ENCODE measurements at places on chromosomes 6 and 20.

DNA sequence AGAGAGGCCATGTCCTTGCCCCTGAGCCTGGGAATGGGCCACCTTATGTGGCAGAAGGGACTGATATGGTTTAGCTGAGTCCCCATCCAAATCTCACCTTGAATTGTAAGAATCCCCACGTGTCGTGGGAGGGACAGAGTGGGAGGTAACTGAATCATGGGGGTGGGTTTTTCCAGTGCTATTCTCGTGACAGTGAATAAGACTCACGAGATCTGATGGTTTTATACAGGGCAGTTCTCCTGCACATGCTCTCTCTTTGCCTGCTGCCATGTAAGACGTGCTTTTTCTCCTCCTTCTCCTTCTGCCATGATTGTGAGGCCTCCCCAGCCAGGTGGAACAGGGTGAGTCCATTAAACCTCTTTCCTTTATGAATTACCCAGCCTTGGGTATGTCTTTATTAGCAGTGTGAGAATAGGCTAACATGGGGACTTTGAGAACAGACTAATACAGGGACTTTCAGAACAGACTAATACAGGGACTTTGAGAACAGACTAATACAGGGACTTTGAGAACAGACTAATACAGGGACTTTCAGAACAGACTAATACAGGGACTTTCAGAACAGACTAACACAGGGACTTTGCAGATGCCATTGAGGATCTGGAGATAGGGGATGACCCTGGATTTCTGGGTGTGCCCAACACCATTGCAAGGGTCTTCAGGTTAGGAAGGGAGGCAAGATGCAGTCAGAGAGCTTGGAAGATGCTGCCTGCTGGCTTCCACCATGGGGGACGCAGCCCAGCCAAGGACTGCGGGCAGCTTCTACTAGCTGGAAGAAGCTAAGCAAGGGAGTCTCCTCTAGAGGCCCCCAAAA, 86.9 kb downstream of the RAMACL start:
- no peak for DNase-seq

GRCh38 chr6:166584853-166585429, 1.5 kb downstream of the RAMACL start:
- DNase-seq: no peak

- DNase-seq: no peak
Observed at GRCh38 chr6:144566868-144567615, 281.9 kb downstream of the UTRN start.

GRCh38 chr6:48419992-48420391, 309.0 kb upstream of the PTCHD4 start:
- no peak for DNase-seq

GRCh38 chr6:159939591-159940016, 29.3 kb upstream of the IGF2R start:
- DNase-seq: no peak

- no peak for DNase-seq
Observed at GRCh38 chr20:10733122-10733521, 59.3 kb upstream of the JAG1 start.

GRCh38 chr6:145003145-145003544, 718.0 kb downstream of the UTRN start:
- DNase-seq: no peak

GRCh38 chr6:78132671-78133410, 480.0 kb downstream of the MEI4 start:
- DNase-seq: no peak

- DNase-seq: no peak
Observed at GRCh38 chr6:110629153-110629552, 152.7 kb upstream of the SLC22A16 start.

GRCh38 chr6:42049116-42049809, 1.1 kb upstream of the TAF8 start:
- DNase-seq: peak; percentile 23

DNA sequence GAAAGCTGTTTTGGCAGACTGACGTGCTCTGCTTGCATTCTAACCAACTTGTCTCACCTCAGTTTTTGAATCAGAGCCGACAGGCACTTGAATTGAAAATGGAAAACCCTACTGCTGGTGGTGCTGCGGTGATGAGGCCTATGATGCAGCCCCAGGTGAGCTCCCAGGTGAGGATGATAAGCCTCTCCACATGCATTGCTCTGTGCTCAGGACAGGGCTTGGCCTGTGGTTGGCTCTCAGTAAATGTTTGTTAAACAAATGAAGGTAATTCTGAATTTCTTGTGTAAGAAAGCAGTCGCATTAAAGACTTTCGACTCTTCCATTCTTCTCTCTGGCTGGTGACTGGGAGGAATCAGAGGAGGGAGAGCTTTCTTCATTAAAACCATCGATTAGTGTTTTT, 136.3 kb downstream of the SULF2 start:
- peak; percentile 44 for DNase-seq

DNA sequence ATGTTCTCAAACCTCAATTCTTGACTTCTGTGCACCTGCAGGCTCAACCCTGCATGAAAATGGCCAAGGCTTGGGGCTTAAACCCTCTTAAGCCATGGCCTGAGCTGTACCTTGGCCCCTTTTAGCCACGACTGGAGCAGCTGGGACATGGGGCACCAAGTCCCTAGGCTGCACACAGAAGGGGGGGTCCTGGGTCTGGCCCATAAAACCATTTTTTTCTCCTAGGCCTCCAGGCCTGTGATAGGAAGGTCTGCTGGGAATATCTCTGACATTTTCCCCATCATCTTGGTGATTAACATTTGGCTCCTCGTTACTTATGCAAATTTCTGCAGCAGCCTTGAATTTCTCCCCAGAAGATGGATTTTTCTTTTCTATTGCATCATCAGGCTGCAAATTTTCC, 119.4 kb upstream of the VGLL2 start:
- no peak for DNase-seq

DNA sequence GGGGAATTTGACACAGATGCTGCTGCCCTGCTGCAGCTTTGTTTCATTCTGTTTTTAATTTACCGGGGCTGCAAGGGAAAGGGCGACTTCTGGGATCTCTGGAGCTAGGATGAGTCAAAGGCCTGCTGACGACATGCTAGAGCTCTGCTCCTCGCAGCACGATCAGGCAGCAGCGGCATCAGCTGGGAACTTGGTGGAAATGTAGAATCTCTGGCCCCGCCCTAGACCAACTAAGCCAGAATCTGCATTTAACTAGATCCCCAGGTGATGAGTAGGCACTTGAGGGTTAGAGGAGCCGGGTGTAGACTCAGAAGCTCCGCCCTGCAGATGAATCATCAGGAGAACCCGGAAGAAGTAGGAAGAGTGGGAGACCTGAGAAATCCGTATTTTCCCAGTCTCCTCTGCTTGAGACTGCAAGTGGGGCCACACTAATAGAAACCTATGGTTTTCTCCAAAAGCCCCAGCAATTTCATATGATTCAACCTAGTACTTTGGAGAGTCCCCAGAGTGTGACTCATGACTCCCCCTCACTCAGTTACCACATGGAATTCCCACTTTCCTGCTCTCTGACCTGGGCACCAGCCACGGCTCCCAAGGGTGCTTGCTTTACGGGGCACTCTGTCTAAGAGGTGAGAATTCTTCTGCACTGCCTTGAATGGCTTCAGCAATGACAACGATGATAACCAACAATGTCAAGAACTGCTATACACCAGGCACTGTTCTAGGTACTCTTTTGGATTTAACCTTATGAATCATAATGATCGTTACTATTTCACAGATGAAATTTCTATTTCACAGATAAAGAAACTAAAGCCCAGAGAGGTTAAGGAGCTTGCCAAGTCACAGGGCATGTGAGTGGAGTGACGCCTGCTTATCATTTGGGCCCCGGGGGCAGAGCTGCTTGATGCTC, 18.1 kb downstream of the TUBB2B start:
- DNase-seq: peak; percentile 79

- no peak for DNase-seq
Observed at GRCh38 chr6:138512609-138513008, 13.3 kb upstream of the NHSL1 start.

- DNase-seq: peak; percentile 8
Observed at GRCh38 chr20:62745279-62745951, 36.8 kb downstream of the NTSR1 start.

DNA sequence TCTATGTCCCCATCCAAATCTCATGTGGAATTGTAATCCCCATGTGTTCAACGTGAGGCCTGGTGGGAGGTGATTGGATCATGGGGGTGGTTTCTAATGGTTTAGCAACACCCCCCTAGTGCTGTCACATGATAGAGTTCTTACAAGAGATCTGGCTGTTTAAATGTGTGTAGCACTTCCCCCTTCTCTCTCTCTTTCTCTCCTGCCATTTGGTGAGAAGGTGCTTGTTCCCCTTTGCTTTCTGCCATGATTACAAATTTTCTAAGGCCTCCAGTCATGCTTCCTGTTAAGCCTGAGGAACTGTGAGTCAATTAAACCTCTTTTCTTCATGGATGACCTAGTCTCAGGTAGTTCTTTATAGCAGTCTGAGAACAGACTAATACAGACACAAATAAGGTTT, 165.4 kb downstream of the OGFRL1 start:
- no peak for DNase-seq

GRCh38 chr20:44504402-44505307, 17.2 kb downstream of the SERINC3 start:
- no peak for DNase-seq
